ENCODE measurements at places on chromosomes 3 and 15.

- DNase-seq = no peak
Observed at GRCh38 chr3:68234076-68234780, 579.8 kb upstream of the SUCLG2 start.

DNA sequence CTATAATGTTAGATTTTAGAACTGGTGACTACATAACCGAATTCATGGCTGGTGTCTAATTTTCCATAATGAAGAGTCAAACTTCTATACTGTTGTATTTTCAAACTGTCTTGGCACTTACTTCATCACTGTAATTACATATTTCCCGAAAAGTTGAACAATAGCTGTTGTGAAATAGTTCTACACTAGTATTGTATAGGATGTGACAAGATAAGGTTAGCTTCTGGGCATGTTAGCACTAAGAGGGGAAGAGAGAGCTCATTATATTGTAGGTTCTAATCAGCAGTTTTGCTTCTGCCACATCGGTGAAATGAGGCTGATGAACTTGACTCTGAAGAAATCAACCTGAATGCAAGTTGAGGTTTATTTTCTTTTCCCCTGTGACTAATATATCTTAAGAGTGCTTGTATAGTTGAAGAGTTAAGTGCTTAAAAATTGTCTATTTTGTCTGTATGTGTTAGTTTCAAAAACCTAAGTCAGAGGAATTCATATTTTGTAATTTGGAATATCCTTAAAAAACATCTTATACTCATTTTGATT, 8.9 kb downstream of the GYG1 start:
- no peak for DNase-seq

- no peak for DNase-seq
Observed at GRCh38 chr3:152174876-152175527, 93.7 kb upstream of the MBNL1 start.

- DNase-seq = no peak
Observed at GRCh38 chr3:126125781-126126251, 41.9 kb upstream of the SLC41A3 start.
